ENCODE measurements at places on chromosomes 3 and 15. TPM values are rescaled to one million over a fixed set of nuclear protein-coding genes. Genes with fewer than 3 reads are reported as not detected.

Gene GOLGA6D
- not detected for total RNA-seq

Gene CLEC3B
- total RNA-seq = not detected

Gene SNX22
- total RNA-seq = 2.3 TPM

Gene RETNLB
- total RNA-seq = not detected

Gene NR1I2
- not detected for total RNA-seq

Gene CHRD
- 1.4 TPM for total RNA-seq

Gene IL17RB
- total RNA-seq = 15.9 TPM

Gene FAM174B
- 30.7 TPM for total RNA-seq

Gene CKMT1A
- 4.6 TPM for total RNA-seq

Gene GOLGA6L10
- 3.5 TPM for total RNA-seq

Gene CCDC54
- total RNA-seq = not detected

Gene ARPIN
- total RNA-seq = 6.3 TPM
